Stimulated activated CD4-positive, alpha-beta T cell treated with anti-CD3 and anti-CD28 coated beads, Interleukin-15, amount 100 ng/mL, for 48 hours (primary cell): ENCODE measurements at places on chromosomes 2 and 18.

- no peak for DNase-seq
Observed at GRCh38 chr2:27003007-27003406, 29.8 kb upstream of the TMEM214 start.

DNA sequence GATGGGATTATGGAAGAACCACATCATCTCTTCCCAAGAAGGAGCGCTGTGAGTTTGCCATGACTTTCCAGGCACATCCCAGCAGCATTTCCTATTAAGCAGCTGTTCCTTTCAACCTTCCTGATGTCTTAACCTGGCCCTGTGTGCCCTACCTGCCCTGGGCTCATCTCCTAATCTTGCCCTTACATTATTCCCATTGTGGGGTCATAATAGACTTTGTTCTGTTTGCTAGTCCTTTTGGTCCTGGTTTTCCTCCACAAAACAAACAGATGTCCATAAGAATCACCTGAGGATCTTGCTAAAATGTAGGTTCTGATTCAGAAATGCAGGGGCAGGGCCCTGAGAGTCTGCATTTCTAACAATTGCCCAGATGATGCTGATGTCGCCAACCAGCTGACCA is 38.6 kb upstream of the TANK start:
- no peak for DNase-seq

GRCh38 chr18:38301621-38302020 is 736.0 kb upstream of the CELF4 start:
- DNase-seq = no peak

GRCh38 chr2:20080839-20081415 is 29.5 kb upstream of the LAPTM4A start:
- no peak for DNase-seq

GRCh38 chr2:72146347-72147302 is 1.0 kb downstream of the CYP26B1 start:
- DNase-seq = no peak

GRCh38 chr2:33023728-33024500 is 77.2 kb downstream of the LTBP1 start:
- DNase-seq = no peak

GRCh38 chr2:237408335-237409000 is 5.5 kb downstream of the COL6A3 start:
- no peak for DNase-seq

GRCh38 chr2:231306791-231307393 is 88.6 kb upstream of the B3GNT7 start:
- DNase-seq = no peak
